ENCODE measurements at places on chromosomes 3 and 15. TPM values are rescaled to one million over a fixed set of nuclear protein-coding genes. Genes with fewer than 3 reads are reported as not detected.
A peak's percentile ranks its signal among the peaks of the same experiment; 100 is the strongest.

The FETUB gene
- total RNA-seq, result not detected

The SEMA6D gene
- 1.5 TPM for total RNA-seq

- DNase-seq, result no peak
Observed at GRCh38 chr3:45302470-45302869, 76.4 kb upstream of the TMEM158 start.

- no peak for DNase-seq
Observed at GRCh38 chr3:58356054-58356453, 23.4 kb downstream of the PXK start.

DNA sequence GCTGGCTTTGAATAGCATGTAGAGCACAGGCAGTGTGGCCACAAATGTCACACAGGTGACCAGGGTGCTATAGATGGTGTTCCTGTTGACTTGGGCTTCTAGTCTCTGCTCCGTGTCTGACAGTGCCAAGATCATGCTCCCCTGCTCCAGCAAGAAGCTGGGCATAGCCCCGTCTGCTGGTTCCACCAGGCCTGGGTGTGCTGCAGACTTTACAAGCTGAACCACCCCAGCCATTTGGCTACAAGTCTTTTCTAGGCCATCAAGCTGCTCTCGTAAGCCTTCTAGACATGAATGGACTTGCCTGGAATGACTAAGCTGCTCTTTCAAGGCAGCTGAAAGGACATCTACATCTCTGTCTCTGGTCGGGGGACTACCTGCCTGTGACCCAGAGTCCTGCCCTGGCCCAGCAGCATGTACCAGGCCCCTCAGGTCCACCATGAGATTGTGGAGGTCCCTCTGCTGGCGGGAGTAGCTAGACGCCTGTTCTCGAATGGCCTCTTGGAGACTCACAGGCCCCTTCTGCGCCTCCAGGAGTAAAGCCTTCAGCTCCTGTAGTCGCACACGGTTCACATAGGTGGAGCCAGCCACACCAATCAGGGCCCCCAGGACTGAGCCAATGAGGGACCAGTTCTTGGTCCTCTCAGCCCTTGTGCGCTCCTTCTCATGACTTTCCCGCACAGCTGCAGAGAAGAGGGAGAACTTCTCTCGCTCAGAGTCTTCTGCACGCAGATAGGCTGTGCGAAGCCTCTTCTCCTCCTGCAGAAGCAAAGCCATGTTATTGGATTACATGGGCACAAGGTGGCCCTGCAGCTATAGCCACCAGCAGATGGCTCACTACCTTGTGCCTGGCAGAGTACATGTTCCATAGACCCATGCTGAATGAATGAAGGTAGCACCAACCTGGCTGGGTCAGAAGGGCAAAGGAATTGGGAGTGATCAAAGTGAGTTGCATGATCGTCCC lies 2.8 kb upstream of the PLXNB1 start:
- DNase-seq, result peak; percentile 26

DNA sequence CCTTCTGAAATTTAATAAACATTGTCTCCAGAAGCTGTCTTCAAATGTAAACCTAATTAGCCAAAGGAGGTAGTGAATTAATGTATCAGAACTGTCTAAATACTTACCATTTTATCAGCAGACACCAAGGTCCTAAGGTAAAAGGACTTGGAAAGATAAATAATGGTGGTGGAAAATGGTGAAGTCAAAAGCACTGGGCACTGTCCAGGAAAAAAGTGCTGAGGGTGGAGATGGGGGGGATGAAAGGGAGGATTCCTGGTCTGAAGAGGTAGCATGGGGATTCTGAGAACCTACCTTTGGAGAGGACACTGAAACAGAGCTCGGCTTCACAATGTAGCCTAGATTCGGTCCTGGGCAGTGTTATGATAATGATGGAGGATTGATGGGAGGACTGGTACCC lies 149.0 kb upstream of the DPH6 start:
- no peak for DNase-seq
